ENCODE measurements at places on chromosomes 5 and 9.

DNA sequence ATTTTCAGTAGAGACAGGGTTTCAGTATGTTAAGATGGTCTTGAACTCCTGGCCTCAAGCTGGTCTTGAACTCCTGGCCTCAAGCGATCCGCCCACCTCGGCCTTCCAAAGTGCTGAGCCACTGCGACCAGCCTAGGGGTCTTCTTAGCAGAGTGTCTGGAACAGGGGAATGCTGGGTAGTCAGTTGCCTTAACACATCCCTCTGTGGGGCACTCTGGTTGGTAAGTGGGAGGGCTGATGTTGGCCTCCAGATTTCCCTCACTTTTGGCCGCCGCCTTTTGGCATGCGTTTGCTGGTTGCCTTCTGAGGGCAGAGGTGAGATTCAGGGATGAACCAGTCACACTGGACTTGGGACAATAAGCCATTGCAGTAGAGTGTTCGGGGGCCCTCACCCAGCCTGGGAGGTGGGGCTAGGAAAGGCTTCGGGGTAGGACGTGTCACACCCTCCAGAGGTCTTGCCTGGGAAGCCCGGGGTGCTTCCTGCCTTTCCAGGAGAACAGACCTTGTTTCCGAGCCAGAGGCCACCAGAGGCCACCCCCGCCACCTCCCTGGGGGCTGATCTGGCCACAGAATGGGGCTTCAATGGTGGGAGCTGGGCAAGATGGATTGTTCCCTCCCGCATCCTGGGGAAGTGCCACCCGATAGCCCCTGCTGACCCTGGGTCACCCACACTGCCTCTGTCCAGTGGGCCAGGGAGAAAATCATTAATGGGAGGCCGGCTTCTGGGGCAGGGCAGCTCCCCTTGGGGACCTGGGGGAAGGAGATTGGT lies 13.3 kb downstream of the FGF18 start:
- no peak for DNase-seq

DNA sequence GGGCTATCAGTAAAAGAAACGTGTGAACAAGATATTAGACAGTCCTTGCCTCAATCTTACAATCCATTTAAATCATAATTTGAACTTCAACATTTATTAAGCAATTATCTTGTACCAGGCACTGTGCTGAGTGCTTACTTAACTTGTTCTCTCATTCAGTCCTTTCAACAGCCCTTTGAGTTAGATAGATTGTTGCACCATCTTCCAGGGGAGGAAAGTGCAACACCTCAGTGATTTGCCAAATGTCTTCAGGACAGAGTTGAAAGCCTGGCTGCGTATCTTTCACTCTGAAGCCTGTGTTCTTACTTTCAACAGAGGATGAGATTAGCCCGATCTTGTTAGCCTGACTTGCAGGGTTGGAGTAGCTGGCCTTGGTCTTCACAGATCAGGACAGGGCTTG lies 34.2 kb upstream of the SUB1 start:
- DNase-seq, result no peak

DNA sequence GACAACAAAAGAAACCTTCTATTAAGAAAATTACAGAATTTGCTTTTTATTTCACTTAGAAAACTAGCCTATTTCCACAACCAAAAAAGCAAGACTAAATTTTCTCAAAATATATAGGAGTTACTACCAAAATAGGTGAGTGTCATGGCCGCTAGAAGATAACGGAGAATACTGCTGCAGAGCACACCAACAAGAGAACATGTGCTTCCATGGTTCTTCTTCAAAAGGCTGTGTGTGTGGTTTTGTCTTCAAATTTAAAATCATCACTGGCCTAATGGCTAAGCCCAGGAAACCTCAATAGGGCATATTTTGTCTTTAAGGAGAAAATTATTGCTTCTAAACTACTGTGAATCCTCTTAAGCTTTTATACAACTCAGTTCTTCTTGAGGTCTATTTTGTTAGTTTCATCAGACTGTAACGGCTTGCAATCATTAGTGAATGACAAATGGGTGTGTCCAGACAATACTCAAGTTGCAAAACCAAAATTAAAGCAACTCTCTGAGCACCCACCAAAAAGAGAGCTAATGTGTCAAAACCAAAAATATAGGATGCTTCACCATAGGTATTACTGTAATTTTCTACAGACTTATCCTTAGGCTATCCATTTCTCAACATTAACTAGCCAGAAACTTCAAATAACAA lies 3.3 kb downstream of the SETX start:
- no peak for DNase-seq

- DNase-seq, result no peak
Observed at GRCh38 chr5:34570143-34570542, 86.0 kb upstream of the RAI14 start.

DNA sequence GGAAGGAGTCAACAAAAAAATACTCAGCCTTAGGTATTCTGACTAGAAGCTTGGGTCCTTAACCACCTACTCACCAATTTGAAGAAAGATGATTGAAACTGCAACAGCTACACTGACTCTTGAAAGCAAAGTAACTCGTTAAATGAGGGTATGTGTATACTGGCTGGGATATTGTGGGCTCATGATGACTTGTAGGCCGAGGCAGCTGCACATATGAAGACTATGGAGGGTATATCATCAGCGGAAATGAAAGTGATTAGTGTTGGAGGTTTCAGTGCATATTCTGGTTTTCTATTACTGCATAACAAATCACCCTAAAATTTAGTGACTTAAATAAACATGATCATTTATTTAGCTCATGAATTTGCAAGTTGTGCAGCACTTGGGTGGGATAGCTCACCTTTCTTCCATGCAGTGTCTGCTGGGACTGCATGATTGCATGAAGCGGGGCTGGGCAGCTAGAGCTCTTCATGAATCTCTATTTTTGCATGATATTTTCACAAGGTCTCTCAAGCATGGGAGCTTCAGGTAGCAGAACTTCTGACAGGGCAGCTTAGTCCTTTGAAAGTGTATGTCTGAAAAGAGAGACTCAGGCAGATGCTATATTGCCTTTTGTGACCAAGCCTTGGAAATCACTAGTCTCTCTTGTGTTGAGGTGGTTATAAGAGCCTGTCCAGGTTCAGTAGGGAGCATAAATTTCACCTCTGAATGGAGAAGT lies 96.1 kb upstream of the CDKN2B start:
- DNase-seq, result no peak

DNA sequence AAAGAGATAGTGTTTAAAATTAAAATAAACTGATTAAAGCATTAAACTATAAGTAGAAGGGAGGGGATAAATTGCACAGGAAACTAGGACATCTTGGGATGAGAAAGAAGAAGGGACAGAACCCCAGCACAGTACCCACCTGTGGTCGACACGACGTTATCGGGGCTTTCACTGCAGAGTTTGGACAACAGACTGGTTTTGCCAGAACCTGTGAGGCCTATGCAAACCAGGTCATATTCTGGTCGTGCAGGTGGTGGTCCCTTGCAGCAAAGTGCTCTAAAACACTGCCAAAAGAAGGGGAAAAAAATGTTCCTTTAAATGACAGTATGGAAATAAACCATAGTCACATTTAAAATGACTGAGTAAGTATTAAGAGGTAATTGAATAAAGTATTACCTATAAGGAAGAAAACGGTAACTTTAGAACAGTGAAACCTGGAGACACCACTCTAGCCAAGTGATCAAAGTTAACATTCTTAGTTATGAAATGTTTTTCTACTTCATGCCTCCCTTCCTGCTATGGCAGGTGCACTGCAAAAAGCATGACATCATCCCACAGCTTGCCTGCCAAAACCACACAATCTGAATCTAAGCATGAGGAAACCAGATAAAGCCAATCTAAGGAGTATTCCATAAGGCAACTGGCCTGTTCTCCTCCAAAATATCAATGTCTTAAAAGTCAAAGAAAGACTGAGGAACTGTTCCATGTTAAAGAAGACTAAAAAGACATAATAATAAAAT lies 138.6 kb downstream of the ARL15 start:
- no peak for DNase-seq

GRCh38 chr9:132769906-132770769 lies 99.9 kb downstream of the GTF3C4 start:
- peak; percentile 41 for DNase-seq

GRCh38 chr9:137234055-137234697 lies 3.5 kb downstream of the SLC34A3 start:
- DNase-seq, result no peak

GRCh38 chr5:171743436-171744076 lies 42.1 kb upstream of the SMIM23 start:
- no peak for DNase-seq

GRCh38 chr5:168261227-168261571 lies 30.2 kb upstream of the WWC1 start:
- DNase-seq, result no peak

Data from stimulated activated CD8-positive, alpha-beta memory T cell treated with anti-CD3 and anti-CD28 coated beads, Interleukin-4, amount 100 ng/mL, for 4 hours (primary cell).